Daoy (cell line): ENCODE measurements at places on chromosomes 3 and 15. TPM values are rescaled to one million over a fixed set of nuclear protein-coding genes. Genes with fewer than 3 reads are reported as not detected.

CPN2 gene
- not detected in 2 replicates for total RNA-seq

TLNRD1 gene
- 27.4 and 28.0 TPM in 2 replicates for total RNA-seq

SLC35G2 gene
- total RNA-seq, result 15.6 and 25.0 TPM in 2 replicates

SLC4A7 gene
- total RNA-seq, result 49.2 and 63.0 TPM in 2 replicates

PLCH1 gene
- 1.5 and 2.0 TPM in 2 replicates for total RNA-seq

DNA sequence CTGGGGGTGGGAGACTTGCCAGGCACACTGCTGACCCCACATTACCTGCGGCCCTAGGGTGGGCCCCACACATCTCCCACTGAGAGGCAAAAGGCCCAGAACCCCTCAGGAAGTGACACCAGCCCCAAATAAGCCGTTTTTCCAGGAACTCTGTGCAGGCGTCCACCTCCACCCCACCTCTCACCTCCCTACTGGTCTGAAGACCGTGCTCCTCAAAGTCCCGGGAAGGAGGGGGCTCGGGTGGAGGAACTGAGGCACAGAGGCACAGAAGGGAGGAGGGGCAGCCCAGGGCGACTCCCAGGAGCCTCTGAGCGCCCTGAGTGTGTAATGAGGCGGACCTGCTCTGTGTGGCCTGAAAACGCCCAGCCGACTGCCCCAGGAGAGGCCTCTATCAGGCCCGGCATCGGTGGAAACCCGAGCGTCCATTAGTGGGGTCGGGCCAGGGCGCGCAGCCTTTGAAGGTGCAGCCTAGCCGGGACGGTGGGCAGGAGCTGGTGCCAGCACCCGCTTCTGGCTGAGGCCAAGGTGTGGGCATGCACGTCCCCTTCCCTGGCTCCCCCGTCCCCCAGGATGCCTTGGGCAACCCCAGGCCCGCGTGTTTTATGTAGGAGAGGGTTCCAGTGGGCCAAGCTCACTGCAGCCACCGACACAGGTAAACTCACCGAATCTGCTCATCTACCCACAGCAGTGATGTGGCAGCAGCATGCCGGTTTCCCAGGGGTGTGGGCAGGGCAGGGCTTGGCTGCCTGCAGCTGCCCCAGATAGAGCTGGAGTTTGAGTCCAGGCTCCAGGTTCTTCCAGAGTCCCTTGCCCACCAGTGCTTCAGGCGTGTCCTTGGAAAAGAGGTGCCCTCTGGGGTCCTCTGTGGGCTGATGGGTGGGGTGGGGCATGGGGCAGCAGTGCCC is 55.8 kb downstream of the DNAJB8 start:
- DNase-seq, result no peak

DNA sequence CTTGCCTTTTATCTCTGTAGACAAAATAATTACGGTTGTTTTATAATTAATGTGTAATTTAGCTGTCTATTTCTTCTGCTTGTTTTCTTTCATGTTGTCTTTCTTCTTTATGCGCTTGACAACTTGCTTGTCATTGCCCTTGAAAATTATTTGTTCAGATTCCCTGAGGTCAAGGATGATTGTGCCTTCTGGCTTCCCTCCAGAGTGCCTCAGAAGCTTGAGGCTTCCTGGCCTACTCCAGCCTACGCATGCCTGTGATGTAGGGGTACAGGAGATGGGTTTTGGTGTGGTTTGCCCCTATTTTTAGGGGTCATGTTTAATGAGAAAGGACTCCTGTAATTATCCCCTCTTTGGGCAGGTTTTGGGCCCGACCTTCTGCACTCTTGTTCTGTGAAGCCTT is 231.5 kb downstream of the SV2B start:
- no peak for DNase-seq

- DNase-seq, result no peak
These were observed 91.1 kb upstream of the SLC24A5 start for GRCh38 chr15:48029642-48030041.

GRCh38 chr15:40927873-40928806 is 1.0 kb upstream of the DLL4 start:
- DNase-seq, result no peak

GRCh38 chr15:64905941-64906340 is 5.8 kb upstream of the ANKDD1A start:
- DNase-seq, result no peak

GRCh38 chr3:53503195-53503594 is 8.8 kb downstream of the CACNA1D start:
- no peak for DNase-seq

GRCh38 chr3:102025606-102026270 is 176.4 kb downstream of the NFKBIZ start:
- DNase-seq, result no peak

DNA sequence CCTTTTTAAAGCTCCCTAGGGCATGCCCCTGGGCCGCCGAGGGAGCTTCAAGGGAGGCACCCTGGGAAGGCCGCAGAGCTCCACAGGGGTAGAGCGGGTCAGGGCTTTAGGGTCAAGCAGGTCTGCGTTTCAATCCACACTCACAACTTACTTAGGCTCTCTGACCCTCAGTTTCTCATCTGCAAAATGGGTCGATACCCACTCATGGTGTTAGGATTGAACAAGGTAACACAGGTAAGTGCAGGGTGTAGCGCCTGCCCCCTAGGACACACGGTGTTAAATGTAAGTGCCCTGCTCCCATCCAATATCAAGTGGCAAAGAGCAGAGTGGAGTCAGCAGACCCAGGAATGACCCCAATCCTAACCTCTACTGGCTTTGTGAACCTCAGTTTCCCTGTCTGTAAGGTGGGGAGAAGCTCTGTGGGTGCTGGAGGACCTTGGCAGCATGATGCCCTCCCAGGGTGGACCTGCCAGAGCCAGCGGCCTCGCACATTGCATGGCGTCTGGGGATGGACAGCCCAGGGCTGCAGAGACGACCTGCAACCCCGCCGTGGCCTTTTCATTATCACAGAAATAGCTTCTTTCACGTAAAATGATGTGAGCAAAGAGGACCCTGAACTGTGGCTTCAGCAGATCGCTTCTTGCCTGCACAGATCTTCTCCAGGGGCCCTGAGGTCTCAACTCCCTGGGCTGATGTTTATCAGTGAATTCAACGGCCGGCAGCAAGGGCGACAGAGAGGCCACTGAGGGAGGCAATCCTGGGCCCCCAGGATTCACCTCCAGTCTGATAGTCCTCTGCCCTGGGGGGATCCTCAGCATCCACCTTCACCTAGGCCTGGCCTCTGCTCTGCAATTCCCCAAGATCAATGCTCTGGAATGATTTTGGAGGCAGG is 138.5 kb downstream of the CHSY1 start:
- no peak for DNase-seq

- no peak for DNase-seq
These were observed 12.6 kb upstream of the SPPL2A start for GRCh38 chr15:50778086-50778485.

GRCh38 chr15:61421470-61421869 is 192.4 kb upstream of the RORA start:
- no peak for DNase-seq

DNA sequence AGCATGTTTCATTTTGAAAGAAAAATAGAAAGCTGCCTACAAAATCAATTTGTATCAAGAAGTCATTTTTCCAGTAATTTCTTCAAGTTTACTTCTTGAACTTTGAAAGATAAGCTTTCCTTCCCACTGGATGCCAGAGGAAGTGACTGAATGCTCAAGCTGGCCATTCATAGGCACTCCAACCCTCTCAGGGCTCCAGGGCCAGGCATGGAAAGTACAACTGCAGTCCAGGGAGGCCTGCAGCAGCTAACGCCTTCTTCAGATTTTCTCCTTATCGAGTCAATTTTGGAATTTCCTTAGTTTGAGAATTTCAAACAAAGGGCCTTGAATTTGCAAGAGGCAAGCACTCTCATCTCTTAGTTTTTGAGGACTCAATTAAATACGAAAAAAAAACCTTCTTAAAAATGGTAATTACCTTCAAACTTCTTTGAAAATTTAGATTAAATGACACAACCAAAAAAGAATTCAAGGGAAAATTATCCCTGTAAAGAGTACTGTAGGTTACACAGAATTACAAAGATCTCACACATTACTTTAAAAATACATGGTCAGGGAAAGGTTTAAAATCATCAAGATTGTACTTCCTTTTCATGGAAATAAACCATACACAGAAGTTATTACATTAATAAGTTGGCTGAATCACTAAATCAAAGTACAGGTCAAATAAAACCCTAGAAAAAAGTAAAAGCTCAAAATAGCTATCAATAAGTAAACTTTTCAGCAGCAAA is 2.5 kb downstream of the UBP1 start:
- DNase-seq, result peak; percentile 35

- DNase-seq, result peak; percentile 28
These were observed 11.1 kb downstream of the LRCH3 start for GRCh38 chr3:197801891-197802778.

DNA sequence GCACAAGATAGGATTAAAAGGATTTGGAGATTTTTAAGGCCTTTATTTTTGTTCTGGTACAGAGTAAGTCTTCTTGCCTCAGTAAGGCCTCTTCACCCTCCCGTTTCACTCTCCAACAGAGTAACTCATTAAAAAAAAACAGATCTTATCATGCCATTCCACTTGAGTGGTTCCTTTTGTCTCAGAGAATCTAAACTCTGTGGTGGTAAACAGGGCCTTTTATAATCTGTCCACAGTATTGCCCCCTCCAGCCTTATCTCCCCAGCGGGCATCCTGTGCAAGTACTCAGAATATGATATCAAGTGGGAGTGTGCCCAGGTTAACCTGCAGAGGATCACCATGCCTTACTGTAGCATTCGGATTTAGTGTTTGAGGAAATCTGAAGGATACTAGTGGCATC is 20.3 kb upstream of the ATOSA start:
- DNase-seq, result no peak

DNA sequence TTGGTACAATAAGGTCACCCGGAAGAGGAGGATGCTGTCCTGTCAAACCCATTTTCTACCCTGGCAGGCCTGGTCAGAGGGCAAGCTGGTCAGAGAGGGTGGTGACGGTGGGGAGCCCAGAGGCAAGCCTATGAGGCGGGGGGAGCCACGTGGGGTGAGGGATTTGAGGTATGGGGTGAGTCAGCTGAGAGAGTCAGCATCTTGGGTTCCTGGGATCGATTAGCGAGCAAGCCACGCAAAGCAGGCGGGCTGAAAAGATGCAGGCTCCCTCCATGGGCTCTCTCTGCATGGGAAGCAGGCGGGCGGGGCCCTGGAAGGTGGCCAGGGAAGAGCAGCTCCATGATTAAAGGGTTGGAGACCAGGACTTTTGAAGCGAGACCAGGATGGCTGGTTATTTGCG is 48.1 kb downstream of the MAGEF1 start:
- DNase-seq, result peak; percentile 52

DNA sequence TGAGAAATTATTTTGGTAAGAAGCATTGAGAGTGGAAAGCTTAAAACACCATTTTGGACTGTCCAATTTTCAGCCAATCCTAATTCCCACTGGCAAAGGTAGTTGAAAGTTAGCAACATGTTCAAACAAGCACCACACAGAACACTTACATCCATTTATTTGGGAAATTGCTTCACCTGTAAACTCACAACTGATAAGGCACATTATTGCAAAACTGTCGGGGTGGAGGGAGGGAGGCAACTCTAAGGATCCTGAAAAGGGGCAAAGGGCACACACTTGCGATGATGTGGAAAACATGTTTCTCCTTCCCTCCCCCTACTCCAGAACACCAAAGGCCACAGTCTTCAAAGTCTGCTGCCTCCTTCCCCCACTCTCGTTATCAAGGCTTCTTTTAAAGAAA is 9.4 kb downstream of the TMEM41A start:
- DNase-seq, result no peak

GRCh38 chr15:90813796-90814190 is 54.6 kb upstream of the FURIN start:
- DNase-seq, result no peak

DNA sequence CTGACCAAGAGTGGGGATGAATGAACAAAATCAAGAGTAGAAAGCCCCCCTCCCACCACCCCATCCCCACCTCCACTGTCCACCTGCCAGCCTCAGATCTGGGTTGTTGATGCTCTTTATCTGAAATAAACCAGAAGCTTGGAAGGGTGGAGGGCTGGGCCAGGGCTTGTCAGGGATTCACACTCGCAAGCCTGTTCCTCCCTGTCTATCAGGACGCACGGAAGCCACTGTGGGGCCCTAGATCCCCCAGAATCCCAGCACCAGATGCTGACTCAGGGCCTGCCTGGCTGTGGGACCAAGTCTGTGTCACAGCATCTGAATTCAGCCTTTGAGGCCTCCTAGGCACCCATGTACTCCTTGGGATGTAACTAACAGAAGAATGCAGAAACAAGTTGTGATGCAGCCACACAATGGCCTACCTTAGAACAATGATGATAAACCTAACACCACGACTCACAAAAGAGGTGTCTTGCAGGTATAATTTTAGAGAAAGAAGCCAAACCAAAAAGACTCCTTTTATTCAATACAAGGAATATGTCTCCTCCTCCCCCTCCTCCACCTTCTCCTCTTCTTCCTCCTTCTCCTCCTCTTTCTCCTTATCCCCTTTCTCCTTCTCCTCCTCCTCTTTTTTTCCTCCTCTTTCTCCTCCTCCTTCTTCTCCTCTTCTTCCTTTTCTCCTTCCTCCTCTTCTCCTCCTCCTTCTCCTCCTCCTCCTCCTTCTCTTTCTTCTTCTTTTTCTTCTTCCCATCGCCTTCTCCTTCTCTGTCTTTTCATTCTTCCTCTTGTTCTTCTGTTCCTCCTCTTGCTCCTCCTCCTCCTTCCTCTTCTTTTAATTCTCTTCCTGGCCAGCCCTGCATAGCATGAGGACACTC is 234.7 kb downstream of the PLCL2 start:
- no peak for DNase-seq

DNA sequence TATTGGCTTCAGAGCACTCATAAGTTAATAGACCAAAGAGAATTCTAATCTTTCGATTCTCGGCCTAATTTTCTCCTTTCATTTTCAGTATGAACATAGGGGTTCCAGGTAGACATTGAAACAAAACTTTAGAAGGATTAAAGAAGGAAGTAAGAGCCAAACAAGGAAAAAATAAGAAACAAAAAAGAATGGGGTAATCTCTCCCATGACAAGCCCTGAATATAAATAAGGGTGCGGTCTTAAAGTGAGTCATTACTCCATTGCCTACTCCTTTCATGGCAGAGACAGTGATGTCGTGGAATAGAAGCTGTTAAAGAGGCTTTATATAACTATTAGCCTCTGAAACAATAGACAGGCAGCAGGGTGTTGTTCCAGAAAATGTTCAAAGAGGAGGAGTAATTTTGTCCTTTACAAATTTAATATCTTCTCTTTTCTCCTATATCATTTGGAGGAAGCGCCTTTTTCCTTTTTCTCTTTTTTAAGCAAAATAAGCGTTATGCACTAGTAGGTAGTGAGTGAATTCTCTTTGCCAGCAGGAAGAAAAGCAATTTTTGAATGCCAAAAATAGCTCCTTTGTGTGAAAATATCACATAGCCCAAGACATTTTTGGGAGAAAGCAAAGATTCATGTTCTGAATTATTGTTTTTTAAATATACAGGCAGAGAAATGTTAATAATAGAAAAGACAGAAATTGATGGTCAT is 607.9 kb upstream of the KCNMB2 start:
- DNase-seq, result peak; percentile 43

DNA sequence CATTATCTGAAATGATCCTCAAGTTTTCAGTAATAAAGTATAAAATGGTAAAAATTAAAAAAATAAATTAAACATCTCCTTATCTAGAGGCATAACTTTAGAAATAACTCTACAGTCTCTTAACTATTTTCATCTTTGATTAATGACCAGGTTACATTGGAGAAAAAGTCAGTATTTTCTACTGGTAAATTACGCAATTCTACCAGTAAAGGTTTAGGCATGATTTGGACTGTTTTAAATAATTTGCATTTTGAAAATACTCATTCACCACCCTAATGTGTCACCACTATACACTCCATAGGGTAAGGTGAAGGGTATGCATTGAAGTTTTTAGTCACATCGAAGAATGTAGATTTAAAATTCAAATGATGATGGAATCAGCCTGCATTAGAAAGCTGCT is 45.9 kb upstream of the BCHE start:
- no peak for DNase-seq
